Activated naive CD4-positive, alpha-beta T cell (primary cell): ENCODE measurements at places on chromosomes 6 and 20.

GRCh38 chr6:85172161-85172560 lies 277.7 kb upstream of the NT5E start:
- no peak for DNase-seq

- DNase-seq = no peak
Observed at GRCh38 chr20:48026981-48027592, 241.8 kb upstream of the SULF2 start.

- DNase-seq = no peak
Observed at GRCh38 chr20:36506253-36506652, 35.1 kb upstream of the MYL9 start.

DNA sequence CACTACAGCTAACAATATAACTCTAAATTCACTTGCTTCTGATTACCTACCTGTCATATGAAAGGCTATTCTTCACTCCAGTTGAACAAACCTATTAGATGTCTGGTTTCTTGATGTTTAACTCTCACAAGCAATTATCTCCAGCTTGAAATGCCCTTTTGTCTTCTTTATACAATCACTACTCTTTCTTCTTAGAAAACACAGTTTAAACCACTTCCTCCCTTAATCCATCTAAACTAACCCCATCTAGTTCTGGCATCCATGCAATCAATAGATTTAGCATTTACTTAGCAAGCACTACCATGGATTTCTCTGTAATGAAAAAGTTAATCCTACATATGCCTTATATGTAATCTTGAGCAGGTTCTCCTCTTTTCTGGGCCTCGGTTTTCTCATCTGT lies 127.3 kb downstream of the ATXN1 start:
- DNase-seq = no peak

GRCh38 chr20:1493536-1493935 lies 2.3 kb upstream of the SIRPB2 start:
- DNase-seq = no peak

GRCh38 chr20:36311854-36312723 lies 6.0 kb downstream of the DLGAP4 start:
- no peak for DNase-seq

DNA sequence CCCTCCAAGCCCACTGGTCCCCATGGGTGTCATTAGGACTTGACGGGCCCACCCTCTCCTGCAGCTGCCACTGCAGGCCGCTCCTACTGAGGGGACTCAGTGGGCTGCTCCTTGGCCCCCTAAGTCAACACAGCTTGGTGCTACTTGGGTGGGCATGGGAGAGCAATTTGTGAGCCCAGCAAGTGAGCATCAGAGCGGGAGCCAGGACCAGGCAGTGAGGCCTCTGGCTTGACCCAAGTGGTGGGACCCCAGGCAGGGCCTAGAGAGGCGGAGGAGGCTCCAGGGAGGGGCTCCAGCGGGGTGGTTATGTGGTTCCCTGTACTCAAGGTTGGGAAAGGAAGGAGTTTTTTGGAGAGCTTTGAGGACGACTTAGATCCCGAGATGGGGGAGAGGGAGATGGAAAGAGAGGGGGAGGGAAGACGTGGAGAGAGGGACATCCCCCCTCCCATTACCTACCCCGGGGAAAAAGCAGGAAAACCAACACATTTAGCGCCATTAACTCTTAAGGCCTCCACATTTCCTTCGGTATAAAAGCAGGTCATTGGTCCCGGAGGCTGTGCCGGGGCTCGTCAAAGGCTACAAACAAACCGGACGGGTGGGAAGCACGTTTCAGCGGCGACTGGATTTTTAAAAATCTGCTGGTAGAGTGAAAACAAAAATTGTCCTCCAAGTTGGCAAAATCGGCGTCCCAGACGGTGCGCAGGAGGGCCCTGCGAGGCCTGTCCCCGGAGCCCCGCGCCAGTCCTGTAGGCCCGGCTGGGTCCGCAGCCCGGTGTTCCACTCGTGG lies 8.8 kb downstream of the FOXC1 start:
- no peak for DNase-seq

DNA sequence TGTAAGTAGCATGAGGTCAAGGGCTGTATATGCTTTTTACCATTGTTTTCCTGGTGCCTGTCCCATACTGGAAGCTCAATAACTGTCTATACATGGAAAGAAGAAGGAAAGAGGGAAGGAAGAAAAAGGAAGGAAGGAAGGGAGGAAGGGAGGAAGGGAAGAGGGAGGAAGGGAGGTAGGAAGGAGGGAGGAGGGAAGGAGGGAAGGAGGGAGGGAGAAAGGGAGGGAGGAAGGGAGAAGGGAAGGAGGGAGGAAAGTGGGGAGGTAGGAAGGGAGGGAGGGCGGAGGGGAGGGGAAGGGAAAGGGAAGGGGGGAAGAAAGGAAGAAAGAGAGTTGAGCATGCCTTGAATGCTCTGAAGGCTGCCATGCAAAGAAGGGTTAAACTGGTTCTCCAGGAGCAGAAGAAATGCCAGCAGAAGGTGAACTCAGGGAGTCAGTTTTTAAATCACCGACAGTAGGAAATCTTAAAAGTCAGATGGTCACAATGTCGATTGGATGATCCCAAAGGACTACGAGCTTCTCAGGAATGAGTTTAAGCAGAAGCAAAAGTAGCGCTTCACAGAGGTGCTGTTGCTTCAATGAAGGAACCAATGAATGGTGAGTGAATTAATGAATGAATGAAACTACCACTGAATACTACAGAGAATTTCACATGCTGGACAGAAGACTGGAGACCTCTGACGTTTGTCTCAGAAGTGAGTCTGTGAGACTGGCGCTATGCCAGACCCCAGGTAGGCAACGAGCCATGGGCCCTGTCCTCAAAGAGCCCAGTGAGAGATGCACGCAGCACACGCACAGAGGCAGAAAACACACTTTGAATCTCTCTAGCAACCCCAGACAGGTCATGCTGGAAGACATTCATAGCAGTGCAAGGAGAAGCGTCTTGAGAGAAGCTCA lies 117.6 kb downstream of the MRPL14 start:
- no peak for DNase-seq
